Activated naive CD4-positive, alpha-beta T cell treated with anti-CD3 and anti-CD28 coated beads, Interleukin-2, amount 50 U/mL, for 16 hours (primary cell): ENCODE measurements at places on chromosomes 1 and 21.

- DNase-seq, result no peak
Measured at GRCh38 chr21:41921021-41921420, 32.8 kb downstream of the C2CD2 start.

- no peak for DNase-seq
Measured at GRCh38 chr1:15538771-15539170, 12.1 kb downstream of the DNAJC16 start.

GRCh38 chr1:55720261-55720660 lies 505.1 kb upstream of the USP24 start:
- DNase-seq, result no peak

- DNase-seq, result no peak
Measured at GRCh38 chr1:2202008-2202575, 7.5 kb upstream of the FAAP20 start.

DNA sequence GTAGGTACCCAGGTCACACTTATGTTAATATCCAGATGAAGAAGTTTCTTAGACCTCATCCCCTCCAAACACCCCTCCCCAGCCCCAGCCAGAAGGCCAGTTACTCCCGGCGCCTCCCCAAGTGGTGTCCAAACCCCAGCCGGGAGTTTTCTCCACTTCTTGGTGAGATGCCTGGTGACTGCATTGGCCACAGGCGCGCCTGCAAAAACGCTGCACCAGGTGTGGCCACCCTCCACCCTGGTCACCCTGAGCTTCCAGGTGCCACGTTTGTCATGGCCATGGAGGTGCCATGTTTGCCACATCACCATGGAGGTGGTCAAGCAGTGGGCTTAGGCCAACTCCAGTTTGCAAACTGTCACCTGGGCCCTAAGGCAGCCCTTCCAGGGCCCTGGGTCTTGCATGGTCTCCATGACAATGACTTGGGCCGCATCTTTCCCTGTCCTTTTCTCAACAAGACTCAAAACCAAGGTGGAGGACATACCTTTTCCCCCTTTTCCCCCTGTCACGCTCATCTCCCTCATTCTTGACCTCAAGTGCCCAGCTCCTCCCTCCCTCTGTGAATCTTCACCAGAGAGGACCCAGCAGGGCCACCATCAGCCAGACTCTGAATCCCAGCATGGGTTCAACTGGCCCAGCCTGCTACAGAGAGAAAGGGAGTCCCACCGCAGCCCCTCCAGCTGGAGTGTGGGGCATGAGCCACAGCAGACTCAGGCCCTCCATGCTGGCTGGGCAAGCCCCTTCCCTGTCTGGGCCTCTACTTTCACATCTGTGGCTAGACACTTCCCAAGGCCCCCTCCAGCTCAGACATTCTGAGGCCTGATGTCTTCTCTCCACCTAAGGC lies 125.9 kb upstream of the ZBTB40 start:
- DNase-seq, result no peak

DNA sequence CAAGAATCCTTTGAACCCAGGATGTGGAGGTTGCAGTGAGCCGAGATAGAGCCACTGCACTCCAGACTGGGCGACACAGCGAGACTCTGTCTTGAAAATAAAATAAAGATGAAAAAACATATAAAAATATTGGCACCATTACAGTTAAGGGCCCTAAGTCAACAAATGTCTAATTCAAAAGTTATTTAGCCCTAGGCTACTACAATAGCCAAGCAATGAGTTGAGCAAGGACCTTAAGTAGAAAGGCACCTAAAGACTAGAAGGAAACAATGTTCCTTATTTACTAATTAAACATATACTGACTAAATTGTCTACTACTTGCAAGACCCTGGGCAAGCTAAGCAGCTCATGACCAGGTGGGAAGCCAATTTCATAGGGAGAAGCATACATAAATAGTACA lies 4.1 kb downstream of the PIK3R3 start:
- no peak for DNase-seq

DNA sequence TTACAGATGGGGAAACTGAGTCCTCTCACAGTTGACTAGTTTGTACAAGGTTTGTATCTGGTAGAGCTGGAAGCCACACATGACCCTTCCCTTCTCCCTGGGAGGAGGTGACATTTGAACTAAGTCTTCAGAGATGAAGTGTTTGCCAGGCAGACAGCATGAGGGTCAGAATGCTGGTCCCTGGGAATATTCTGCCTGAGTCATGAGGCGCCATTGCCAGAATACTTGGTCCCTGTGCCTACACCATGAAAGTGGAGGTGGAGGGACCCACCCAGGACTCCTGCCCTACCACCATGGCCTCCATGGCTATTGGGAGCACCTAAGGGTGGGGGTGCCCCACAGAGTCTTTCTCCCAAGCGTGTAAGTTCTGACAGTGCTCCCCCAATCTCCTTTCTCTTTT lies 7.0 kb downstream of the RPS6KA1 start:
- DNase-seq, result no peak

- no peak for DNase-seq
Measured at GRCh38 chr21:27694667-27695066, 727.8 kb upstream of the ADAMTS5 start.

DNA sequence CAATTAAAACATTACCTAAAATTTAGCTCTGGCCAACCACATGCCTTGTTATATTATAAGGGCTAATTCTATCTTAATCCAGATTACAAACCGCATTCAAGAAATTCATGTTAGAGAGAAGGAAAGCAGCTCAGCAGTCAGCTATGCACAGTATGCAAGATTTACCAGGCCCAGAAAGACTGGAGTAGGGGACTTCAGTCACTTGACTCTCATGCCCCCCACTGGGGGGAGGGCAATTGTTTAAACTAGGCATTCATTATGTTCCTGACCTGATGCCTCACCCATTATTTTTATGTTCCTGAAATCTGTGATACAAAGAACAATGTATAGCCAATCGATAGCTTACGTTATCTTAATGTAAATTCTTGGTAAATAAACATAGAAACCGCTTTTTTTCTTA lies 96.9 kb downstream of the ZNF644 start:
- DNase-seq, result no peak

GRCh38 chr1:192787914-192788585 lies 20.8 kb upstream of the RGS2 start:
- DNase-seq, result no peak

- no peak for DNase-seq
Measured at GRCh38 chr1:81186261-81186660, 614.5 kb upstream of the ADGRL2 start.
